ENCODE measurements at places on chromosomes 12 and 14.

DNA sequence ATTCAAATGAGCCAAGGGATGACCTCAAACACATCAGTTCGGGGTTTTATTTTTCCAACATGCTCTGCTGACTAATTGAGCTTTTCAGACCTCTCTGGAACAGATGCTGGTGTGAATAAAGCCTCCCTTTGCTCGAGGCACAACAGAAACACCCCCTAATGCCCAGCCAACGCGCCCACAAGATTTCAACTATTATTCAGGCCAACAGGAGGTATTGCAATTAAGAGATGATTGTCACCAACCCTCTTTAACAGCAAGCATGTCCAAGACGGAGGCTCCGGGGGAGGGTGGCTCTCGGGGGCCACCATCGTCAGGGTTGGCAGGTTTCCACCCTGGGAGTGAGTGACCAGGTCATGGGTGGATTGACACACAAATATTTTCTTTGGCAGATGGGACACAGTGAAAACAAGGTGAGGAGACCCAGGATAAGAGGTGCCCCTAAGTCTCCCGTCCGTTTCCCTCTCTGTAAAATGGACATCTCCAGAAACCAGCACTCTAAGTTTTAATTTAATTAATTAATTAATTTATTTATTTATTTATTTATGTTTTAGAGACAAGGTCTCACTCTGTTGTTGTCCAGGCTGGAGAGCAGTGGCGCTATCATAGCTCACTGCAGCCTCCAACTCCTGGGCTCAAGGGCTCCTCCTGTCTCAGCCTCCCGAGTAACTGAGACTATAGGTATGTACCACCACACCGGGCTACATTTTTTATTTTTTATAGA is 56.1 kb downstream of the MAP1LC3B2 start:
- DNase-seq: no peak

DNA sequence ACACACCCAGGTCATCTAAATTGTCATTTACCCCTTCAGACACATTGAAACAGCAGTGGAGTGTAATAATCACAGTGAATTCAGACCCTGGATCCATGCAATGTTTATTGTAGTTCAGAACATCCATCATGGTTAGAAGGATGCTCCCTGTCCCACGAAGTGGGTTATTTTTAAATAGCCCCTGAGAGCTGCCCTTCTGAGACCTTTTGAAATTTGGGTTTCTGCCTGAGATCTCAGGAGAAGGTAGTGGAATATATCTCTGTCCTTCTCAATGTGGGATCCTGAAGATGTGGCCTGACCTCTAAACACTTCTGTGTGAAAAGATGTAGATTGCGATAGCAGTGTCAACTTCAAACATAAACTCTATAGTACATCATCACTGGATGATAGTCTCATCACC is 1080.6 kb downstream of the TMEM121 start:
- DNase-seq: no peak

DNA sequence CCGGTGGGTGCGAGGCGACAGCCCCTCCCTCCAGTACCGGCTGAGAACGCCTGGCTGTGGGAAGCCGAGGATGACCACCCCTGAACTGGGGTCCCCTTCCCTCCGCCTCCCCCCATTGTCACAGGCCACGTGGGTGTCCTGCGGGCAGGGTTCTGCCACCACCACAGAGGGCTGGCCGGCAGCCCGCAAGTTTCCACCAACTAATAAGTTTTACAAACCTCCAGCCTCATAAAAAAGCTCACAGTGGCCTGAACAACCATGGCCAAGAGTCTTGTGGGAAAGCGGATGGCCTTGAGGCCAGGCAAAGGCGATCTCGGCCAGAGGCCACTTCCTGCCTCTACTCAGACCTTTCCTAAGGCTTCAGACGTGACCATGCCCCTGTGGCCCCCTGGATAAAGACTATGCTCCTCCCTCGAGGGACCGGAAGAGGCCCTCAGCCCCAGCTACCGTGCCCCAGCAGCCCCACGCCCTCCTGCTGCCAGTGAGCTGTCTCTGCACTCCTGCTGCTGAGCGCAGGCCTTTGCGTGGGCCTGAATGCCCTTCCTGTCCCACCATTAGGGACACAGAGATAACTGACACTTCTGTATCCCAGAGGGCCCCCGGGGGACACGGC is 46.1 kb upstream of the DLK1 start:
- no peak for DNase-seq

- no peak for DNase-seq
Observed at GRCh38 chr14:32512813-32513212, 183.7 kb downstream of the AKAP6 start.

DNA sequence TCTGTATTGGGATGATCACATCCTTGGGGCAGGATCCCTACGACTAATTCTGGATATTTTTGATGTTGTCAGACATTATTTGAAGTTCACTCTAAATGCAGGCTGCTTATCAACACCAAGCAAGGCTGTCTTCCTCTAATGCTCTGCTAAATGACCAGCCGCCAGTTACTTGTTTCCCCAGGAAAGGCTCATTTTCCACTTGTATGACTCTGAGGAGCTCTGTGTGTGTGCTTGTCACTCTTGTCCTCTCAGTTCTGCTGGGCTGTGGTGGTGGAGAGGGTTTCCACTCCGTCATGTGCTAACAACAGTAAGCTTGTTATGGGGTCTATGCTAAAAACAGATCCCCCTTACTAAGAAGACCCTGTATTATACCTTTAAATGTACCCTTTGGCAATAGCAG is 42.1 kb downstream of the ATL1 start:
- no peak for DNase-seq

GRCh38 chr12:71159264-71159663 is 1.5 kb upstream of the TSPAN8 start:
- DNase-seq: no peak

DNA sequence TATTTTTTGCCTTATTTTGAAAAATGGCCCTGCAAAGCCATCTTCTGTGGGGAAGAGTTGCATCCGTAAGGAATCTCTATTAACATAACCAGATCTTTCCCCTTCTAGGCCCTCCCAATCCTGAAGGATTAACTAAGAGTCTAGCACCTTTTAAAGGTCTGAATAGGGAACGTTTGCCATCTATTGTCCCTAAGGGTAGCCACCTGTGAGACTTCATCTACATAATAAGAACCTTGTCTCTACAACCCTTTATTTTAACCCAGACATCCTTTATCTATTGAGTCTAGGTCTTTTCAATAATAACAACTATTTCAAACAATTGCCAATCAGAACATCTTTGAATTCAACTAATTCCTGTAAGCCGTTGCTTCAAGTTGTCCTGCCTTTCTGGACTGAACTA is 4.4 kb downstream of the EDDM3B start:
- DNase-seq: no peak

- DNase-seq: no peak
Observed at GRCh38 chr12:105476616-105477015, 146.1 kb downstream of the C12orf75 start.

- DNase-seq: no peak
Observed at GRCh38 chr12:123954647-123955350, 17.8 kb downstream of the CCDC92 start.

DNA sequence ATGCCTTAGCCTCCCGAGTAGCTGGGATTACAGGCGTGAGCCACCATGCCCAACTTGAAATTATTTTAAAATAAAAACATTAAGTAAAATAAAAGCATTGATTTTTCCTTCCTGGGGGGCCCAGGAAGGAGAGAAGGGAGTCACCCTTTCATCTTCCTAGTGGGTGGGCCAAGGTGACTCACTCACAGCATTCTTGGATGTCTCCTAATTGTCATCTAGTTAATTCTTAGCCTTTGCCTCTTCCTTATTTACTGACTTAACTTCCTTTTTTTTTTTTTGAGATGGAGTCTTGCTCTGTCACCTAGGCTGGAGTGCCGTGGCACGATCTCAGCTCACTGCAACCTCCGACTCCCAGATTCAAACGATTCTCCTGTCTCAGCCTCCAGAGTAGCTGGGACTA is 29.2 kb downstream of the TMEM120B start:
- DNase-seq: no peak

- DNase-seq: no peak
Observed at GRCh38 chr12:24901576-24902461, 47.1 kb downstream of the BCAT1 start.

DNA sequence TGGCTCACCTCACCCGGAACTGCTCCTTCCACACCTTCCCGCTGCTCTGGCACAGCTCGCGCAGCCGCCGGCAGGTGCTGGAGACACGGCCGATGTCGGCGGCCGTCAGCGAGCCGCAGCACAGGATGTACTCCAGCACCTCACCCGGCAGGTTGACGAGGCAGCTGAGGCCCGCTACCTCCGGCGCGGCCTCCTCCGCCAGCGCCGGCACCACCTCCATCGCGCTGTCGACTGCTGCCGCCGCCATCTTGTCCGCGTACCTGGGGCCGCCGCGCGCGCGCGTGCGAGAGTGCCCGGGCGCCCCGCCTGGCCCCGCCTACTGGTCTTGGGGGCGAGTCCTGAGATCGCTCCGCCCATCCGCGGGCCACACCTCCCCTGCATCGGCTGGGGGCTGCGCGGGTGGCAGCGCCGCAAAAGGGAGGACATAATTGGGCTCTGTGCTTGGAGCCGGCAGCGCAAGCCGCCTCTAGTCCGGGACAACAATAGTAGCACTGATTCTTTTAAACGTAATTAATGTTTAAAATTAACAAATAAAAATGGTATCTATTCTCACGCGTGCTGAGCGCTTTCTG is at the start of gene FBXO21:
Gene FBXO21, minus strand, starts transcription at position 261 of the 572 bp plus-strand sequence. Its CDS starts 14 bp downstream, at position 247.
- peak; percentile 93 for DNase-seq

- no peak for DNase-seq
Observed at GRCh38 chr14:55773984-55774545, 194.1 kb downstream of the KTN1 start.

DNA sequence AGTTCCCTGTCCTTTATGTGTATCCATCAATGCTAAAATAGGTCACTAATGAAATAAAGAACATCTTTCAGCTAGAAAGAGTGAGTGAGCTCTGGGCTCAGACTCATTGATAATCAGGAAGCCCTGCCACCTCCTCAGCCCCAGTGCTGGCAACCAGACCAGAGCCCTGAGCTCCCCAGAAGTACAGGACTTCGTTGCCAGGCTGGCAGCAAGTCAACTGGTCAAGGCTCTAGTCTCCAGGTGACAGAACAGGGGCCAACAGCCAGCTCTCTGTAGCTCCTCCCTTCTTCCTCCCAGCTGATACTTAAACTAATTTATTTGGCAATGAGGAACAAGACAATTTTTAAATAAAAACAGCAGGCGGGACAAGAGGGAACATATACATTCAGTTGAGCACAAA is 145.3 kb downstream of the EGLN3 start:
- no peak for DNase-seq

Measured in suprapubic skin (tissue), 4 donors.